ENCODE measurements at places on chromosomes 6 and 20. TPM values are rescaled to one million over a fixed set of nuclear protein-coding genes. Genes with fewer than 3 reads are reported as not detected.

Gene DEFB132
- 0.10 TPM for total RNA-seq

Gene CLDN20
- not detected for total RNA-seq

Gene MOG
- total RNA-seq = not detected

Gene MSH5
- 38.1 TPM for total RNA-seq

Gene TP53TG5
- total RNA-seq = not detected

DNA sequence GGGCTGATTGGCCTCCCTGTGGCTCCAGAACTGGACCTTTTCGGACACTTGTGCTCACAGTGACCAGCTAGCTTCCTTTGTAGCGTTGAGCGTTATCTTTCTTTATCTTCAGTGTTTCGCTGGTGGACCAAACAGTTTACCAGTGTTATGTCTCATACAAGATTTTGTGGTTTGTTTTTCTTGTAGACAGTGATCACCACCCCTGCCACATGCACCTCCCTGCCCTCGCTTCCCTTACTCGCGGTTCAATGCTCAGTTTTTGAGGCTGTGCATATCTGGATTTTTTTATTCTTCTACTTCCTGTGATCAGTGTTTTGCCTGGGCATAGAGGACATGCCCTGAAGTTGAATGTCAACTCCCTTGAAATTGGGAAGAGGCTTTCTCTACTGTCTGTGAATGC is 16.4 kb downstream of the MYT1 start:
- no peak overlapping the region for H3K4me3 ChIP-seq
- H3K4me1 ChIP-seq = no peaks in the 10 kb centered on the region
- H3K27me3 ChIP-seq = no peaks in the 10 kb centered on the region
- no peaks in the 10 kb centered on the region for H3K36me3 ChIP-seq
- no peak overlapping the region for H3K27ac ChIP-seq

DNA sequence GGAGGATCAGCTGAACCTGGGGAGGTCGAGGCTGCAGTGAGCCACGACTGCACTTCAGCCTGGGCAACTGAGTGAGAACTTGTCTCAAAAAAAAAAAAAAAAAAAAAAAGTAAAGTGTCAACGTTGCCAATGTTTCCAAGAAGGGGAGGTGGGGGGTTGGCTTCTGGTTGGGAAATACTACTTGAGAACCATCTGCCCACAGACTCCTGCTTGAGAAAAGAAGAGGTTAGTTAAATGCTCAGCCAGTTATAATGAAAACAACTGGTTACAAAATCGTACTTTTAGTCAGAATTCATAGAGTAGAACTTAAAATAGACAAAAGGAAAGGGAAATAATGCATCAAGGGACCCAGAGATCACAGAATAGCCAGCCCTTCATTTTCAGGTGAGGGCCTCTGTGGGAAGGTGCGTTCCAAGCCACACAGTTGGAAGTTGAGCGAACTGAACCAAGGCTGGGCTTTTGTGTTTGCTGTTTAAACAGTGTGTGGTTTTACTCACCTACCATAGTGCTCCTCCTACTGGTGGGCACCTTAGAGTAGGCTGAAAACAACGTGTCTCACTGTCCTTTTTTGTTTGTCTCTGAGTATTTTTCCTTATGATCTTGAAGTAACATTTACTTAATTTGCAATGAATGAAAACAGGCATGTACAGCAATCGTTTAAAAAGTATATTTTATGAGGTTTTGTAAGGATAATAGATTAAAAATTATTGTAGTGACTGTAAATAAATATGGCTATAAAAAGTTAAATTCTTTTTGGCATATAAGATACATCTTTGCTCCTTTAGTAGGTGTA is 200.7 kb downstream of the BCAS1 start:
- peaks cover 82% of the 10 kb centered on the region for H3K4me1 ChIP-seq
- H3K36me3 ChIP-seq = no peaks in the 10 kb centered on the region

GRCh38 chr6:21840428-21840827 is 246.9 kb downstream of the SOX4 start:
- no peak overlapping the region for H3K4me3 ChIP-seq
- H3K4me1 ChIP-seq = no peaks in the 10 kb centered on the region
- DNase-seq = no peak
- H3K27me3 ChIP-seq = no peaks in the 10 kb centered on the region

DNA sequence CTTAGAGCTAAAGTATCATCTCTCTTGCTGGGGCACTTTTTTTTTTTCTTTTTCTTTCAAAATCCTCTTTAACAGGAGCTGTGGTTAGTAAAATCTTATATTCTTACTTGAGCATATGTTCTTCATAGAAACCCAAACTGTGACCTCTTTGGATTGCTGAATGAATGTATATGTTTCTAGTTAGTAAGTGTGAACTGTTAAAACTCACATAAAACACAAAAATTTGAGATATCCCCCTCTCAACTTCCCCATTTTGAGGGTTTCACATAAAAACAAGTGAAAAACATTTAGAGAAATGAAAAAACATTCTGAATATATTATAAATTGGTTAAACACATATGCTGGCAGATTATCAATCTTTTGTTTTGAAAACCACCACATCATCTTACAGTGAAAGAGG is 78.1 kb downstream of the INSM1 start:
- H3K4me3 ChIP-seq = no peak overlapping the region
- no peaks in the 10 kb centered on the region for H3K4me1 ChIP-seq
- DNase-seq = no peak
- H3K27ac ChIP-seq = no peak overlapping the region
- no peaks in the 10 kb centered on the region for H3K36me3 ChIP-seq

DNA sequence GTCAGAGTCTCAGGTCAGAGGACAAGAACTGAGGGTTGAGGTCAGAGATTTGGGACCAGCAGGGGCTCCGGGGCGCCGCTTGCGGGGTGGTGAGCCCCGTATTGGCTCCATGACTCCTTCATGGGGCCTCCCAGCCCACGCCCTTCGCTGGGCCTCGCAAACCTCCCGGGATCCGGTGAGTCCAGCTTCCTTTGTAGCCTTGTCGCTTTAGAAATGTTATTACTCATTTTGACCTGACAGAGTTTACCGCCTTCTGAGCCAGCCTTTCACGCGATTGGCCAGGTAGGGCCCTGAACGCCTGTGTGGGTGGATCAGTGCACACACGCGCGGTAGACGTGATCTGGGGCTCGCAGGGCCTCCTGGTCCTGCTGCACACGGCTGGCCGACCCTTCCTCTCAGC is 181.1 kb downstream of the ERMARD start:
- H3K4me3 ChIP-seq = no peak overlapping the region
- no peaks in the 10 kb centered on the region for H3K27me3 ChIP-seq
- H3K4me1 ChIP-seq = peaks cover 26% of the 10 kb centered on the region
- no peaks in the 10 kb centered on the region for H3K36me3 ChIP-seq

GRCh38 chr6:154907291-154907690 is 87.8 kb upstream of the TIAM2 start:
- no peak for DNase-seq
- H3K4me3 ChIP-seq = no peak overlapping the region
- no peaks in the 10 kb centered on the region for H3K27me3 ChIP-seq
- no peak overlapping the region for H3K27ac ChIP-seq
- no peaks in the 10 kb centered on the region for H3K36me3 ChIP-seq

DNA sequence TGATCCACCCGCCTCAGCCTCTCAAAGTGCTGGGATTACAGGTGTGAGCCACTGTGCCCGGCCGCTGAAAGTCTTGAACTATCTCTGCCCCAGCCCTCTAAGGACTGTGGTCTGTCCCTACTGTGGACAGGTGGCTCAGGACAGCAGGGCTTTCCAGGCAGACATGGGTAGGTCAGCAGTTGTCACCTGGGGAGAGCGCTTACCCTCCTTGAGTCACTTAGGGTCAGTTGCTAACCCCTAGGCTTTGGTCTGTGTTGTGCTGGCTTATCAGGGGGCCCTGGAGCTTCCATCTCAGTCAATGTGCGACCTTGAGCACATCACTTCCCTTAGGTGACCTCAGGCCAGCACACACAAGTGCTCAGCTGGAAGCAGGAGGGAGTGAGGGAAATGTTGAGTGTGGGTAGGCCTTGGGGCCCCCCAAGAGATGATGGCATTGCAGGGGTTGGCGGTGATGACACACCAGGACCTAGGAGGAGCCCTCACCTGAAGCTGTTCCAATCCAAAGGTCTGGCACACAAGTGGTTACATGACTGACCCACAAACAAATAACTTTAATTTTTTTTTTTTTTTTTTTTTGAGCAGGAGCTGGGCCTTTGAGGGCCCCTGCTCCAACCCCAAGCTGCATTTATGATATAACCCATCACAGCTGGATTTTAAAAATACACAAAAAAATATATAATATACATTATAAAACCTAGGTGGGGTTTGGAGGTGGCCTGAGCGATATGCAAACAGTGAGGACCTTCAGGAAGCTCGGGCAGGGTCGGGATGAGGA is 5.1 kb downstream of the RPL10A start:
- H3K27me3 ChIP-seq = no peaks in the 10 kb centered on the region
- no peak overlapping the region for H3K27ac ChIP-seq
- H3K36me3 ChIP-seq = peaks cover 30% of the 10 kb centered on the region
- DNase-seq = no peak

DNA sequence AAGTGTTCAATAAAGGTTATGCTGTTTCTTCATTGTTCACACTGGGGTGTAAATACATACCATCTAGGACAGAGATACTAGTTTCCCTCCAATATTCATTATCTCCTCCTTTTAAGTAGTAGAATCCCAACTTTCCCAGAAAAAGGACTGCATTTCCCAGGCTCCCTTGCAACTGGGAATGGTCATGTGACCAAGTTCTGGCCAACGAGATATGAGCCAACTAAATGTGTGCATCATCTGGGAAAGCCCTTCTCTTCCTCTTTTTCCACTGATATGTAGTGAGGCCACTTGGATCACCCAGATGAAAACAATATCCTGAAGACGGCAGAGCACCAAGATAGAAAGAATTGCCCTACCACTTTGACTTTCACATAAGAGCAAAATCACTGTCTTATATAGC is 97.9 kb upstream of the PTPRT start:
- no peak for DNase-seq
- no peak overlapping the region for H3K27ac ChIP-seq
- no peaks in the 10 kb centered on the region for H3K4me1 ChIP-seq

- H3K27me3 ChIP-seq = no peaks in the 10 kb centered on the region
- no peaks in the 10 kb centered on the region for H3K36me3 ChIP-seq
Observed at GRCh38 chr6:14828201-14828611, 417.7 kb upstream of the JARID2 start.
